ENCODE measurements at places on chromosomes 4 and X.

GRCh38 chrX:130097507-130098209 is 12.6 kb downstream of the ELF4 start:
- DNase-seq: no peak

- DNase-seq: no peak
These were observed 151.6 kb downstream of the EMCN start for GRCh38 chr4:100366213-100366612.

GRCh38 chr4:90357117-90357710 is 230.0 kb downstream of the CCSER1 start:
- DNase-seq: peak; percentile 65

DNA sequence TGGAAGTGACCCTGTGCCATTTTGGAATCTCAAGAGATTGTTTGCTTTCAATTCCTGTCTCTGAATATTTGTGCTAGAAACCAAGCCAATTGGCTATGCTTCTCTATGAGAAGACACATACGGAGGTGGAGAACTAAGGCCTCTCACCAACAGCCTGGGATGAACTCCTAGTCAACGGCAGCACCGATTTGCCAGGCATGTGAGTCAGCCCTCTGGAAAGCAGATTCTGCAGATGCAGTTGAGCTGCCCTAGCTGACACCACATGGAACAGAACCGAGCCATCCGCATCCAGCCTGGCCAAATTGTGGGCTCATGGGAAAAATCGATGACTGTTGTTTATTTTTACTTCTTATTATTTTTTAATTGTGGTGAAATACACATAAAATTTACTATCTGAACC is 58.2 kb upstream of the WDFY3 start:
- DNase-seq: no peak
